ENCODE measurements at places on chromosomes 13 and 19.
A peak's percentile ranks its signal among the peaks of the same experiment; 100 is the strongest.

DNA sequence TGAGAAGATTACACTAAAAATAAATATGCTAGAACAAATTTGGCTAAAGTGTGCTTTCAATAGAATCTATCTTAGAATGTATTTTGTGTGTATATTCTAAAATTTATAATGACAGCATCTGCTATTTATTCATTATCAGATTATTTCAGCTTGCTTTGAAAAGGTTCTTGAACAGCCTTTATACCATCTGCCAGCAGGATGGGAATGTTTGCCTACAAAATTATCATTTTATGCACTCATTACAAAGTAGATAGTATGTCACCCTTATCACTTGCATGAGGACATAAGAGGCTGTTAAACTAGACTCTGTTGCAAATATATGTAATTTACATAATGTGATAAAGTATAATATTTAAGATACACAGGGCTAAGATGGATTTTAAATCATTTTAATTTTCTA lies 1286.9 kb upstream of the PCDH20 start:
- DNase-seq, result no peak

- DNase-seq, result no peak
These were observed 16.2 kb upstream of the CCNE1 start for GRCh38 chr19:29795461-29796172.

DNA sequence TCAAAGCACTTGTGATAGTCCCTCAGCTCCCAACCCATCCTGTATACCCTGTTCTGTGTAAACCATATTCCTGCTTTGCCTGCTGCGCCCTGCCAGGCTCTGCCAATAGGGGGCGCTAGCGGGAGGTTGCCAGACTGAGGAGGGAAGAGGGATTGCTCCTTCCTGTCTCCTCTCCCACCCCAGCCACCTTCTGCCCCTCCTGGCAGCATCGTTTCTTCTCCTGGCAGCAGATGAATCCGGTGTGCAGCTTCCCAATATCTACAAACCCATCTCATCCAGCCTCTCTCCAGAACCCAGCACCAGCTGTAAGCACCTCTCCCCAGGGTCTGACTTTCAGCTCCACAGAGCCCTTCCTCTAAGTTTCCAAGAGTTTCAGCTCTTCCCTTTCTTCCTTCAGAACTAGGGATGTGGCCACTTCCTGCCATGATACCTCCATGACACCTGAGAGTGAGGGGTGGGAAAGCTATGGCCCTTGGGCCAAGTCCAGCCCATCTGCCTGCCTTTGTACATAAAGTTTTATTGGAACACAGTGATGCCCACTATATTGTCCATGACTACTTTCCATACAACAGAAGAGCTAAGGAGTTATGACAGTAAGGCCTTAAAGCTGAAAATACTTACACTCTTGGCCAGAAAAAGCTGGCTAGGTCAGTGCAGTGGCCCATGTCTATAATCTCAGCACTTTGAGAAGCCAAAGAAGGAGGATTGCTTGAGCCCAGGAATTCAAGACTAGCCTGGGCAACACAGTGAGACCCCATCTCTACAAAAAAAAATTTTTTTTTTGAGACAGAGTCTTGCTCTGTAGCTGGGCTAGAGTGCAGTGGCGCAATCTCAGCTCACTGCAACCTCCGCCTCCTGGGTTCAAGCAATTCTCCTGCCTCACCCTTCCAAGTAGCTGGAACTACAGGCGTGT lies 34.5 kb upstream of the ATP1A3 start:
- no peak for DNase-seq

GRCh38 chr19:31100206-31100590 lies 249.0 kb downstream of the TSHZ3 start:
- no peak for DNase-seq

DNA sequence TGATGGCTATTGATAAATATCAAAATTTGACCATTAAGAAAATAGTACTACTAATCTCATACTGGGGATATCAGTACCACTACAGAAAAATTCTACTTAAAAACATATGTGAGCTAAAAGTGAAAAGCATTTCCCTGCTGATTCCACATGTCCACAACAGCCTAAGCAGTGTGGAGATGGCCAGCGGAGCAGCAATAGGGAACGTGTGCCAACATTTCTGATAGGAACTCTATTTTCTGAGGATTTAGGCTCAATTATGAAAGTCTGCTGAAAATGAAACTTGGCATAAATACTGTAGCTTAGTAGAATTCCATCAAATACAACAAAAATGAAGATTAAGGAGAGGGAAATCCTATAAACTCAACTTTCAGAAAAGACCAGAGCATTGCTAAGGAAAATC lies 311.6 kb downstream of the ENOX1 start:
- no peak for DNase-seq

DNA sequence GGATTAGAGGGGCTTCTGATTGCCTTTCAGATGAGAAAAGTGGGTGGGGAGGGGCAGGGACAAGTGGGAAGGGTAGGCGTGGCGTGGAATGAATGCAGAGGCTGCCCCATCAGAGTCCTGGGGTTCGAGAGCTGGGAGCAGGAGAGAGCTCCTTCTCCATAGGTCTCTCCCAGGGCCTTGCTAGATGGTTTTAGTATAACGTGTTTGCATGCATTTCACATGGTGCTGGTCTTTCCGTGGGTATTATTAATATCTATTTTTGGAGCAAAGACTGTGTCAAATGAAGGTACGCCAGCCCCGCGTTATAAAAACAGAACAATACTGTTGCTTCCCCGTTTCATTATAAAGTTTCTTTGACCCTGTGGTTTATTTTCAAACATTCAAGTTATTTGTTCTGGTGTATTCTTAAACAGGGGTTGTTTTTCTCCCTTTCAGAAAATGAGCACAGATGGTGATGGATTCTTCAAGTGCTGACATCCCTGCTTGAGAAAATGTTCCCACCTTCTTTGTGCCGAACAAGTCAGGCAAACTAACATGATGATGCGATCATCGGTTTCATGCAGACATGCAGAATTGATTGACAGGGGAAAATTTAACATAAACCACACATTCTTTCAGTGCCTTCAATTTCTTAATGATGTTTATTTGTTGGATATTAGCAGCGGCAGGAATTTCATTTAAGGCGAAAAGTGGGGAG lies 62.1 kb upstream of the ZNF536 start:
- no peak for DNase-seq

GRCh38 chr13:23883255-23883654 lies 5.9 kb downstream of the MIPEP start:
- DNase-seq, result no peak

GRCh38 chr13:113110048-113110851 lies 4.7 kb downstream of the F7 start:
- DNase-seq, result no peak

DNA sequence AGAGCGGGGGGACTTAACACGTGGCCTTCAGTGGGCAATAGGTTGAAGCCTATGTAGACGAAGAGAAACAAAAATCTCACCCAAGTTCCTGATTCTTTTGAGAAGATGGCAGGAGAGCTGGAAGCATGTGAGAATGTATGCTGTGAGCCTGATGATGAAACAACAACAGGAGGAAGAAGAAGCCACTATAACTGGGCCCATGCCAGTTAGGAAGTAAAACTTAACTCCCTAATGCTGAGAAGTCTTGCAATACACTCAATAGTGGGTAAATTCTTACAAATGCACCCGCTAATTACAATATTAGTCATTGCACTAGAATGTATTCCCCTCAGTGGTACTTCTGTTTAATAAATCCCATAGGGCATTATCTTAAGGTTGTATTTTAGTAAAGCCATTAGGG lies 9.1 kb downstream of the PCDH17 start:
- no peak for DNase-seq

DNA sequence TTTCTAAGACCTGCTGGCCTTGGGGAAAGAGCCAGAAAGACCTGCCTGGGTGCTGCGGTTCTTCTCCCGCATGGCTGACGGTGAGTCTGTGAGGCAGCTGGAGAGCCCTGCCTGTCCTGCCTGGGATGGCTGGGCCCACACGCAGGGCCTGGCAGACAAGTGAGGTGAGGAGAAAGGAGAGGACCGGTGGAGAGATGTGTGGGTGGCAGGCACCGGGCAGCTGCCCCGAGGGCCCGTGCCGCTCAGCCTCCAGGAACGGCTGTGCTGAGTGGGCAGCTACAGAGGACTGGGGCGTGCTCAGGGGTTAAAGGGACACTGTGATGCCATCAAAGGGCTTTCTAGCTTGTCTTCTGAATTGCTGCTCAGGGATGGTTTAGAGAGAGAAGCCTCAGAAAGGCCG lies 53.8 kb downstream of the MLLT1 start:
- no peak for DNase-seq

DNA sequence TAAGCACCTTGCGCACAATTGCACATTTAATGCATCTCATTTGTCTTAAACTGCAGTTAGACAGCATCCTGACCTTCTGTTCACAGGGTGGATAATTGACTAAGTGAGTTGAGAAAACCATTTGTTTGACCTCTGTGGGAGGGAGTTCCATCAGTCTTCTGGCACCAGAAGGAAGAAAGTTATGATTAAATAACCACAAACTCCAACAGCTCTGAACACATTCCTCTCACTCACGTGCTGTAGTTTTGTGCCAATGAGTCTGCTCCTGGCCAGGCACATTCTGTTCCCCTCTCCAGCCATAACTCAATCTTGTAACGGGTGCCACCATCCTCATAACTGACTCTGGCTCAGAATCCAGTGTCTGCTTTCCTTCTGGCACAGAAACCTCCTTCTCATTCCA lies 817.2 kb downstream of the SLITRK1 start:
- DNase-seq, result peak; percentile 83

DNA sequence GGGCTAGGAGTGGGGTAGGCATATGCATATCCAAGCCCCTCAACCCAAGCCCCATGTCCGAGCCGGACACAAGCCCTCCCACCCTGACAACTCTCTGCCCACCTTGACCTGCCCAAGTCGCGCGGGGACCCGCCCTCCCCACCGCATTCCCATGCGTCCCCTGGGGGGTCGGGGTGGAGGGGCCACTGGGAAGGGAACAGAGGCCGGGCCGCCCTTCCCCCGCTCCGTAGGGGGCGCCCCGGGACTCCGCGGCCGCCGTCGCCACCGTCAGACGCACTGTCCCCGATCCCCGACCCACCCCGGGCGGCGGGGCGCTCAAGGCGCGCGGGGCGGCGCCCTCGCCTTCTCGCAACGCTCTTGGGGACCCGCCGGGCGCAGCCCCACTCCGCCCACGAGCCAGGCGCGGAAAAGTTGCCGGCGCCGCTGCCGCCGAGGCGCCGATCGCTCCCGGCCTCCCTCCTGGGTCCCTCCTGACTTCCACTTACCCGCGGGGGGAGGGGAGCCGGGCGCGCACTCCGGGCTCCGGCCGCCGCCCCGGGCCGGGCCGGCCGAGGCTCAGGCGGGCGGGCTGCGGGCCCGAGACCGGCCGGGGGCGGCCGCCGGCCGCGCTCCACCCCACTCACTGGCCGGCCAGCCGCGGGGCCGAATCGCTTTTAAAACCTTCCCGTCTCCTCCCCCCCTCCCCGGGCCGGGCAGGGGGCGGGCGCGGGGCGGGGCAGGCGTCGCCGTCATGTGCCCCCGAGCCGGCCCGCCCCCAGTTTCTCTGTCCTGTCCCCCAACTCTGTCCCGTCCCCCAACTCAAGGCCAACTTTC lies 34.4 kb upstream of the NANOS3 start:
- DNase-seq, result no peak

GRCh38 chr13:105611424-105611823 lies 924.0 kb downstream of the EFNB2 start:
- DNase-seq, result peak; percentile 37

DNA sequence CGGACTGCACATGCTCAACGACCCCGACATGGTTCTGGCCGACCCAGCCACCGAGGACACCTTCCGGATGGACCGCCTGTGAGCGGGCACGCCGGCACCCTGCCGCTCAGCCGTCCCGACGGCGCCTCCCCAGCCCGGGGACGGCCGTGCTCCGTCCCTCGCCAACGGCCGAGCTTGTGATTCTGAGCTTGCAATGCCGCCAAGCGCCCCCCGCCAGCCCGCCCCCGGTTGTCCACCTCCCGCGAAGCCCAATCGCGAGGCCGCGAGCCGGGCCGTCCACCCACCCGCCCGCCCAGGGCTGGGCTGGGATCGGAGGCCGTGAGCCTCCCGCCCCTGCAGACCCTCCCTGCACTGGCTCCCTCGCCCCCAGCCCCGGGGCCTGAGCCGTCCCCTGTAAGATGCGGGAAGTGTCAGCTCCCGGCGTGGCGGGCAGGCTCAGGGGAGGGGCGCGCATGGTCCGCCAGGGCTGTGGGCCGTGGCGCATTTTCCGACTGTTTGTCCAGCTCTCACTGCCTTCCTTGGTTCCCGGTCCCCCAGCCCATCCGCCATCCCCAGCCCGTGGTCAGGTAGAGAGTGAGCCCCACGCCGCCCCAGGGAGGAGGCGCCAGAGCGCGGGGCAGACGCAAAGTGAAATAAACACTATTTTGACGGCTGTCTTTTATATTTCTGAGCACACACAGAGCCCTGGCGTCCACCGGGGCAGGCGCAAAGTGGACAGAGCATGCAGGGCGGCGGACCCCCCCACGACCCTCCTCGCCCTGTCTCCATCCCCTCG lies 13.6 kb downstream of the COMP start:
- no peak for DNase-seq

Data from stromal cell of bone marrow (primary cell).